ENCODE measurements at places on chromosomes 16 and 17.

- DNase-seq = no peak
These were observed 40.6 kb downstream of the SREBF1 start for GRCh38 chr17:17795946-17796786.

DNA sequence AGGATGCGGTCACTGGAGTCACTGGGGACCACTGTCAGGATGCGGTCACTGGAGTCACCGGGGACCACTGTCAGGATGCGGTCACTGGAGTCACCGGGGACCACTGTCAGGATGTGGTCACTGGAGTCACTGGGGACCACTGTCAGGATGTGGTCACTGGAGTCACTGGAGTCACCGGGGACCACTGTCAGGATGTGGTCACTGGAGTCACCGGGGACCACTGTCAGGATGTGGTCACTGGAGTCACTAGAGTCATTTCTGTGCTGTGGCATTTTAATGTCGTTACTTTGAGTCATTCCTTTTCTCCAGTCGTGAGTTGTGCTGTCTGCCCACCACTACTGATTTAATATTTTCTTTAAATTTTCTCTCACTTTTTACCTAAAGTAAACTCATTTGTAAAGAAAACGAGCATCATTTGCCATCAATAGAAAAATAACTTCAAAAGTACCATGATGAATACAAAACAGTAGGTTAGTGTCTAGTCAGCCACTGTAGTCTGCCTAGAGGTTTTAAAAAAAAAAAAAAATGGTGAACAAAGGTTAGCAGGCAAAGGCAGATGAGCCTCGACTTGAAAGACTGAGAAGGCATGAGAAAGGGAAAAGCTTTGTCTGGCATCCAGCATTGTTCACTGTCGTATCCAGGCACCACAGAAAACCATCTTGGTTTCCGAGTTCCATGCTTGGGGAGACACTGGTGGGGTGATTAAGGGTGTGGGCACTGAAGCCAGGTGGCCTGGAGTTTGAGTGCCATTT lies 346.6 kb downstream of the SNX29 start:
- no peak for DNase-seq

- DNase-seq = no peak
These were observed 1.0 kb downstream of the FLYWCH2 start for GRCh38 chr16:2884041-2884451.

DNA sequence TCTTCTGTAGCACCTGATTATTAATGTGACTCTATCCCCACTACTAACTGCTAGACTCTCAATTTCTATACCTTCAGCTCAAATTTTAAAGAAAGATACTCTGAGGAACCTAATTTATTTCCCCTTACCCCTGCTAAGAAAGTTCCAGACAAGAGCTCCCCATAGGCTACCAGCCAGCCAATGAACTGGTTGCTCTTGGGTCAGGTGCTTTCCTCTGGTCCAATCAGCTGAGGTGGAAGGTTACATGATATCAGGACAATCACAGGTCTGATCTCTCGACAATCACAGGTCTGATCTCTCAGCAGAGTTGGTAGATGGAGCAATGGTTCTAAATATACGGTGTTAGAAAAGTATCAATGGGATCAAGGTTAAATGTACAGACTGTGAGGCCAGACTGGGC lies 86.8 kb downstream of the AXIN2 start:
- no peak for DNase-seq

- no peak for DNase-seq
These were observed 4.0 kb downstream of the ZFHX3 start for GRCh38 chr16:73043828-73044467.

GRCh38 chr17:56699186-56699894 lies 105.8 kb downstream of the NOG start:
- no peak for DNase-seq

GRCh38 chr17:79262624-79263023 lies 188.0 kb downstream of the ENGASE start:
- no peak for DNase-seq

DNA sequence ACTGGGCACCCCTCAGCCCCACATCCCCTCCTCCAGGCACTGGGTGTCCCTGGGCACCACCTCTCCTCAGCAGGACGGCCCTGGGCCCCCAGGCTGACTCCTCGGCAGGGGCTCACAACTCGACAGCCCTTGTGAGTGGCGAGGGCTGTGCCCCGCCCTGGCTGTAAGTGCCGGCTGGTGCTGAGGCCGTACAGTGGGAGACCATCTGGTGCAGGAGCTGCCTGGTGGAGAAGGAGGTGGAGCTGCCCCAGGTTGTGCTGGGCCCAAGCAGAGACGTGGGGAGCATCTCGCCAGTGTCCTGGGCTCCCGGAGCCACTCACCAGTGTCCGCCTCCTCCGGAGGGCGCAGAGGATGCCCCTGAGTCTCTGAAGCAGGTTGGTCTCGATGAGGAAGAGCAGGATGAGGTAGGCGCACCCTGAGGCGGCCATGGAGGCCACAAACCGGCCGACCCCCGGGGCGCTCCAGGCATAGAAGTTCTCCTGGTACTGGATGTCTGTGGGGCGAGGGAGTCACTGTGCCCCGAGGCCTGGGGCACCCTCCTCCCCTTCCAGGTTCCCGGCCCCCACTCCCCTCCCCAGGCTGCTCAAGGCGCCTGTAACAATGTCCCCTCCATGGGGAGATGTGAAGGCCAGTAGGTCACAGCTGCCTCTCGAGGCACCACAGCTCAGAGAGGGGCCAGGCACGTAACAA lies 15.1 kb upstream of the RNPS1 start:
- no peak for DNase-seq

DNA sequence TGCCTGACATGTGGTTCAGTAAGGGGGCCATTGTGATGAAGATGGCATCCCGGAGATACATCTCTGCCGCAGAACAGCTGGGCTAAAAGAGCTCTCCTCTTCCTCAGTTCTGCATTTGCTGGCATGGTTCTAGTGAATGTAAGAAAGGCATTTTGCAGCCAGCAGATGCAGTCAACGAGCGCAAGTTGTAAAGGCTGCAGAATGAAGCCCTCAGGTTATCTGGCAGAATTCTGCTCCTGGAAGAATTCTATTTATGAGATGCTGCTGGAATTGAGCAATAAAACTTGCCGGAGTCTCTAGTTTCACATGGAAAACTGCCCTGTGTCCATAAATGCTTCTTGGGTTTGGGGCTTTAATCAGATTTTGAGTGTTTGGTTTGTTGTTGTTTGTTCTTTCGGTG lies 176.8 kb upstream of the HSBP1 start:
- DNase-seq = no peak

DNA sequence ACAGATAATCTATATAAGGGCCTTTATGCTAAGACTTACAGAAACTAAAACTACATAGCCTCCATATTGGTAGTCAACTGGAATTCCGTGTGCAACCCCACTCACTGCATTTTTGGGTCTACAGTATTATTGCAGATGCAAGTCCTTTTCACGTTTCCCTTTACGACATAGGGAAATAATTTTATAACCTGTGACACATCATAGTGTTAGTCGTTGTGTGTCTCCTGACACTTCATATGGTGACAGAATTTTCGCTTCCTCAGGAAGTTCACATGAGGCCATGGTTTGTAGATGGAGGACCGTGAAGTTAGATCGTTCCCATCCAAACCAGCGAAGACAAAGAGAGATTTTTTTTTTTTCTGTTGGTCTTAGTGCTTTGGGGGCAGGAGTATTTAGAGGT lies 15.7 kb upstream of the MRC2 start:
- no peak for DNase-seq

DNA sequence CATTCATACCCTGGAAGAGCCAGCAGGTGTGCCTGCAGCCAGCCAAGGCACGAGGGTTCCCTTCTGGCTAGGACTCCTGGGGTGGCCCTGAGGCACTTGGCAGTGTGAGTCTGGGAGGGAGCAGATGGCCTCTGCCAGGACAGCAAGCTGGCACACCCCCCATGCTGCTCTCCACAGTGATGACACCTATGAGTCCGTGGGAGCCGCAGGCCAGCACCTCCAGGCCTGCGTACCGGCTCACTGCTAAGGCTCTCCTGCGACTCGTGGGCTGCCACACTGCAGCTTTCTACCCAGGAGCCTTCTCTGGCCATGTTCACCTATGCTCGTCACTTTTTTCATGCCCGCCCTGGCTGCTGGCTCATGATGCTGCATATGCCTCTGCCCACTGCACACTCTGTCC lies 68.1 kb downstream of the NDEL1 start:
- DNase-seq = no peak

GRCh38 chr17:74757931-74758847 lies 9.8 kb downstream of the NHERF1 start:
- peak; percentile 89 for DNase-seq

DNA sequence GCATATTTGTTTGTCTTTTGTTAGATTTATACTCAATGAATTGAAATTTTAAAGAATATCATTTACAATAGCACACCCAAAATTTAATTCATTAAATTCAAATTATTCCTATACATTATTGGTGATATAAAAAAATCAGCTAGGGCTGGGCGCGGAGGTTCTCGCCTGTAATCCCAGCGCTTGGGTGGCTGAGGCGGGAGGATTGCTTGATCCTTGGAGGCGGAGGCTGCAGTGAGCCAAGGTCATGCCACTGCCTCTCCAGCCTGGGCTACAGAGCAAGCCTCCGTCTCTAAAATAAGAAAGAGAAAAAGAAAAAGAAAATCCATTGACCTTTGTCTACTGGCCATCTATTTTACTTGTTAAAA lies 4.5 kb upstream of the PRDM7 start:
- DNase-seq = no peak
